ENCODE measurements at places on chromosomes 5 and 9. TPM values are rescaled to one million over a fixed set of nuclear protein-coding genes. Genes with fewer than 3 reads are reported as not detected.

The PCDHB2 gene
- total RNA-seq, result 6.2 TPM

The NPR3 gene
- total RNA-seq, result 27.6 TPM

The UNC5A gene
- 0.29 TPM for total RNA-seq

The PCDHB11 gene
- 8.5 TPM for total RNA-seq

The ENTREP1 gene
- total RNA-seq, result 6.5 TPM

The TAF11L4 gene
- not detected for total RNA-seq

The GCNT4 gene
- 7.8 TPM for total RNA-seq

The BSPRY gene
- total RNA-seq, result 8.8 TPM

The RNF183 gene
- 3.1 TPM for total RNA-seq

The GABRA6 gene
- total RNA-seq, result not detected

The HTR4 gene
- total RNA-seq, result 0.35 TPM

The TMEM250 gene
- 23.4 TPM for total RNA-seq

The CCDC187 gene
- 3.0 TPM for total RNA-seq

The CCDC192 gene
- total RNA-seq, result not detected

The SYK gene
- total RNA-seq, result 31.2 TPM

The TRMO gene
- 14.9 TPM for total RNA-seq

The STPG3 gene
- not detected for total RNA-seq

The PDZD2 gene
- total RNA-seq, result 25.3 TPM

The EPB41L4A gene
- 33.3 TPM for total RNA-seq

The GADD45G gene
- total RNA-seq, result 8.6 TPM

The DDX41 gene
- 80.6 TPM for total RNA-seq

The OTP gene
- total RNA-seq, result not detected

The NUTM2G gene
- total RNA-seq, result not detected

The DBH gene
- 1.1 TPM for total RNA-seq

The HAND1 gene
- not detected for total RNA-seq

The CCL28 gene
- 4.0 TPM for total RNA-seq

The MYOZ3 gene
- 10.7 TPM for total RNA-seq

The PTGES gene
- 9.1 TPM for total RNA-seq

The LHX3 gene
- not detected for total RNA-seq

The MYORG gene
- total RNA-seq, result 7.0 TPM

The SPINK6 gene
- total RNA-seq, result not detected

The ADAMTSL1 gene
- 65.9 TPM for total RNA-seq

The LSM11 gene
- 6.9 TPM for total RNA-seq

The RACK1 gene
- 5,159 TPM for total RNA-seq

The PHAX gene
- 29.0 TPM for total RNA-seq

The TMEM252 gene
- 5.7 TPM for total RNA-seq

The GABRA1 gene
- 0.29 TPM for total RNA-seq

All from metanephros (tissue), 2 donors.